DMS53 (cell line): ENCODE measurements at places on chromosomes 1 and 21.
A peak's percentile ranks its signal among the peaks of the same experiment; 100 is the strongest.

GRCh38 chr1:226748306-226748705 lies 9.2 kb upstream of the ITPKB start:
- DNase-seq, result no peak

DNA sequence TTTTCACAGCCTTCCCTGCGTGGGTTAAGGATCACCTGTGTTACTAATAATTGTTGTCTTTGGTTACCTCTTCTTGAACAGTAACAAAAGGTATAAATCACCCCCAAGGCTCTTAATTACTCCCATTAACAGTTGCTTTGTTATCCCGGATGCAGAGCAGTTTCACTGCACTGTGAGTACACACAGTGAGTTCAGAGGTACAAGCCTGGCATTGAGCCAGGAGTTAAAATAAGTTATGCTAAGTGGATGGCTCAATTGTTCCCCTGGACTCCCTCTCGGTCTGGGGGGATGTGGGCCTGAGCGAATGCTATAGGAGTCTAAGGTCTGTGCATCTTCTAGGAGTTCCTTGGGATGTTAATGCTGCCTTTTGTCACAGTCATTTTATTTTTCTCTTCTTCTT lies 258.3 kb downstream of the ATG4C start:
- no peak for DNase-seq

GRCh38 chr1:104874044-104874443 lies 1124.3 kb downstream of the AMY1C start:
- no peak for DNase-seq

GRCh38 chr1:61083013-61083806 lies 849 bp downstream of the NFIA start:
- peak; percentile 81 for DNase-seq

GRCh38 chr21:28639737-28640136 lies 352.9 kb downstream of the LTN1 start:
- no peak for DNase-seq

DNA sequence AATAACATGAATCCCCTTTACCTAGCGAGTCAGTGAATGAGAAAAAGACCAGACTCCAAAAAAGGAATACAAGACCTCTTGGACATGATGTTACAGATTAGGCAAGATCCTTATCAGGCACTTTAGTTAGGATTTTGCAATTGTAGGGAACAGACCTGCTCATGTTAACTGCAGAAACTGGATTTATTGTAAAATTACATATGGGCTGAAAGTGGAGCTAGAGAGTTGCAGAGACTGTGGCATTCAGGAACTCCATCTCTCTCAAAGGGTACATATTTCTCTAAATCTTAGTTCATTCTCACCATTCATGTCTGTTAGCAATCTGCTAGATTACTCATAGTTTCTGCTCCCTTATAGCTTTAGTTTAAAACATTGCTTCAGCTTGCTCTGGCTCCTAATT lies 142.2 kb downstream of the PAPPA2 start:
- DNase-seq, result no peak

DNA sequence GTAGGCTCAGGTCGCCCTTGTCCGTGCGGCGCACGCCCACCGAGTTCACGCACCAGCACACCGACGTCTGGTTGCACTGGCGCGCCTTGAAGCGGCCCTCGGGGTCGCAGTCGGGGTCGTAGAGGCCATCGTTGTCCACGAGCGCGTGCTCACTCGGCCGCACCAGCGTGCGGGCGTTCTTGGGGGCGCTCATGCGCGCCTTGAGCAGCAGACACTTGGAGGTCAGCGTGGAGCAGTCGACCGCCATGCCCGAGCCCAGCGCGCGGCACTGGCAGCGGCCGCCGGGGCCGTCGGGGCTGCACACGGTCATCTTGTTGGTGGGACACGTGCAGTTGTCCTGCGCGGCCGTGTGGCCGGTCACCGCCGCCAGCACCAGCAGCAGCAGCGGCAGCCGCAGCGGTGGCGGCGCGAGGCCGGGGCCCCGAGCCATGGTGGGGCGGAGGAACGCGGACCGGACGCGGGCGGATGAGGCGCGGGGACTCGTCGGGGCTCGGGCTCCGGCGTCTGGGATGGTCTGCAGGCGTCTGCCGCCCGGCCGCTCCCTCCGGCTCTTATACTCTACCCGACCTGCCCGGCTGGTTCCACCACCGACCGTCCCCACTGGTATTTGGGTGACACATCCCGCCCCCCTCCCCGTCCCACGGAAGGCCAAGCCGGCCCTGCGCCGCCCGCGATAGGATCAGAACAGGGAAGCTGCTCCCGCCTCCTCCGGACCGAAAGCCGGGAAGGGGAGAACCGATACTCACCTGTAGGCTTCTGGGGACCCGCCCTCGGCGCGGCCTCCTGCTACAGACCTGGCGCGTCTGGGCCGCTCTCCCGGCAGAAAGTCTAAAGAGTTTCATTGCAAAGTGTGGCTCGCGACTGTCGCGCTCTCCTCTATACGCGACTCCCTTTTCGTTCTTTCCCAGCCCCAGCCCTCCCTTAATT lies at the start of gene TACSTD2:
TSS of gene TACSTD2 (minus strand) at position 526 of the 927 bp plus-strand sequence. CDS start at position 430, 96 bp downstream.
- peak; percentile 99 for DNase-seq

GRCh38 chr1:1115136-1115785 lies 628 bp downstream of the C1orf159 start:
- peak; percentile 27 for DNase-seq

DNA sequence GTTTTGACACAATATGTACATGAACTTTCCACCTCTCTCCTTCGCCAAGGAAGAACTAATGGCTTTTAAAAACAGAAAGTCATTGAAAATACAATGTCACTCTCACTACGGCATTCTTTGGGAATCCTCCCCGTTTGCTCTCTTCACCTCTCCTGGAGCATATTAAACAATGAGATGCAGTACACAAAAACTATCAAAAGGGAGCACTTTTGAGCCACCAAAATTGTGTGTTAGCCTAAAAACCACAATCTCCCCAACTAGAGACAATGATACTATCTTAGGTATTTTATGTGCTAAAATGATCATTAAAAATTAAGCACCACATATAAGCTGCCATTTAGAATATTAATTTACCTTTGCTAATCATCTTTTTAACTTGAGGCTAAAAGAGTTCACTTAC lies 425.5 kb downstream of the KCTD3 start:
- peak; percentile 65 for DNase-seq

- DNase-seq, result no peak
Observed at GRCh38 chr1:193676996-193677549, 490.7 kb upstream of the B3GALT2 start.

- DNase-seq, result no peak
Observed at GRCh38 chr21:33684923-33685560, 42.7 kb downstream of the ITSN1 start.

- peak; percentile 7 for DNase-seq
Observed at GRCh38 chr21:14917762-14918161, 147.0 kb downstream of the NRIP1 start.

GRCh38 chr1:58441699-58442098 lies 104.8 kb downstream of the OMA1 start:
- no peak for DNase-seq

- no peak for DNase-seq
Observed at GRCh38 chr1:173505391-173505790, 28.3 kb downstream of the PRDX6 start.

DNA sequence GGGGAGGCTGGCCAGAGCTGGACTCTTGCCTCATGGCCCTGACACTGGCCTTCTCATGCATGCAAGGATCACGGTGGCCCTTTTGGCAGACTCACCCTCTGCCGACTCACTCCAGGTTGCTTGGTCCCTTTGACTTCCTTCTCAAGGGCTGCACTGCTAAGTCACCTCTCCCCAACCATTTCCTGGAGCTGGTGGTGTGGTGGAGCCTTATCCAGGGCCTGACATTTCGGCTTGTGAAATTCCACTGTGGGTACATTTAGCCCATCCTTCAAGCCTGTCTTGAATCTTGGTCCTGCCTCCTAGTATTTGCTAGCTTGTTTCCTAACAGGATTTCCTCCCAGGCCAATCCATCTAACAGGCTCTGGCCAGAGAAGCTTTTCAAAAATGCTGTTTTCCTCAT lies 52.6 kb upstream of the JUN start:
- DNase-seq, result peak; percentile 29

GRCh38 chr1:245779797-245780755 lies 625.3 kb downstream of the KIF26B start:
- peak; percentile 10 for DNase-seq
